SJSA1 (cell line): ENCODE measurements at places on chromosomes 4 and X. TPM values are rescaled to one million over a fixed set of nuclear protein-coding genes. Genes with fewer than 3 reads are reported as not detected.

- no peaks in the 10 kb centered on the region for H3K36me3 ChIP-seq
- H3K4me3 ChIP-seq: no peak overlapping the region
- peak; percentile 44 for DNase-seq
- peaks cover 29% of the 10 kb centered on the region for H3K27me3 ChIP-seq
These were observed 36.1 kb upstream of the IQSEC2 start for GRCh38 chrX:53317365-53318069.

DNA sequence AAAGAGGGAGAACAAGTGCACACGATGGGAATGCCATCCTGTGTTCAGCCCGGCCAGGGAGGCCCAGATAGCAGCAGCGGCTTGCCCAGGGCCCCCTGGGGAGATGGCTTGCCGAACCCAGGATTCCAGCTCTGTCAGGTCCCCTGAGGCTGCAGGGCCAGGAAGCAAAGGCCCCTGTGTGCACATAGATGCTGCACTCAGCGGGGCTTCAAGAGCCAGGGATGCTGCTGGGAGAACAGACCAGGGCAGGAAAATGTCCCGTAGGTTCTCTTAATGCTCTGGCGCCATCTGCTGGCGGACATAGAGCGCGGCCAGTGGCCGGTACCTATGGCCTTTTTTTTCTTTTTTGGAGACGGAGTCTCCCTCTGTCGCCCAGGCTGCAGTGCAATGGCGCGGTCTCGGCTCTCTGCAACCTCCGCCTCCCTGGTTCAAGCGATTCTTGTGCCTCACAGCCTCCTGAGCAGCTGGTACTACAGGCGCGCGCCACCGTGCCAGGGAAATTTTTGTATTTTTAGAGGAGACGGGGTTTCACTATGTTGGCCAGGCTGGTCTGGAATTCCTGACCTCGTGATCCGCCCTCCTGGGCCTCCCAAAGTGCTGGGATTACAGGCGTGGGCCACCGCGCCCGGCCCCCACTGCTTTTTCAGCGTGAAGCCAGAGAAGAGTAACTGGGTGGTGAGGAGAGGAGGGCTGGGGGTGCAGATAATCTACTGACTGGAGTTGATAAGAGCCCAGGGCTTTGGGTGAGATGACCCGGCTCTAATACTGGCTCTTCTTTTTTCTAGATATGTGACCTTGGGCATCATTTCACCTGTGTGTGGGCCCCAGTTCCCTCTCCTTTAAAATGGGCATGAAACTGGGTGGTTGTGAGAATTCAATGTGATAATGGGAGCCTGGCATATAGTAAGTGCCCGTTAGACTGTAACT, 22.5 kb downstream of the MED28 start:
- no peak overlapping the region for H3K27ac ChIP-seq
- H3K36me3 ChIP-seq: no peaks in the 10 kb centered on the region; the same call in 1 of the 2 replicates
- H3K4me1 ChIP-seq: no peaks in the 10 kb centered on the region
- no peak overlapping the region for H3K4me3 ChIP-seq
- DNase-seq: peak; percentile 44

DNA sequence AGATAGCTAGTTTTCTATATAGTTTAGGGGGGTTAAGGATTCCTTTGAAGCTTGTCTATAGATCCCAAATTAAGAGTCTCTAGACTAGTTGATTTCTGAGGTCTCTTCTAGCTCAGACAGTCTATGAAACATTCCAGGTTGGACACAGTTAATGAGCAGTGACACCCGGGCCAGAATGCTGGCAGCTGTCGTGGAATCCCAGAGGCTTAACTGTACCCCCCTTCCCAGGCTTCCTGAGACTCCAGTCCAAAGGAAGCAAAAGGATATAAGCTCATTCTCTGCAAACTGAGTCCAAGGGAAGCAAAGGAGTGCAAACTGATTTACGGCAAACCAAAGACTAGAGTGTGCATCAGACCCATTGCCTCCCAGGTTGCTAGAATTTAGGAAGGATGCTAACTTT, 62.9 kb downstream of the DCX start:
- H3K27me3 ChIP-seq: no peaks in the 10 kb centered on the region
- no peak overlapping the region for H3K4me3 ChIP-seq
- no peak overlapping the region for H3K27ac ChIP-seq
- no peaks in the 10 kb centered on the region for H3K36me3 ChIP-seq

The PAGE1 gene
- total RNA-seq: not detected in 2 replicates

GRCh38 chr4:111943796-111944203, 201.5 kb upstream of the FAM241A start:
- no peak for DNase-seq
- no peaks in the 10 kb centered on the region for H3K36me3 ChIP-seq
- H3K27me3 ChIP-seq: no peaks in the 10 kb centered on the region

DNA sequence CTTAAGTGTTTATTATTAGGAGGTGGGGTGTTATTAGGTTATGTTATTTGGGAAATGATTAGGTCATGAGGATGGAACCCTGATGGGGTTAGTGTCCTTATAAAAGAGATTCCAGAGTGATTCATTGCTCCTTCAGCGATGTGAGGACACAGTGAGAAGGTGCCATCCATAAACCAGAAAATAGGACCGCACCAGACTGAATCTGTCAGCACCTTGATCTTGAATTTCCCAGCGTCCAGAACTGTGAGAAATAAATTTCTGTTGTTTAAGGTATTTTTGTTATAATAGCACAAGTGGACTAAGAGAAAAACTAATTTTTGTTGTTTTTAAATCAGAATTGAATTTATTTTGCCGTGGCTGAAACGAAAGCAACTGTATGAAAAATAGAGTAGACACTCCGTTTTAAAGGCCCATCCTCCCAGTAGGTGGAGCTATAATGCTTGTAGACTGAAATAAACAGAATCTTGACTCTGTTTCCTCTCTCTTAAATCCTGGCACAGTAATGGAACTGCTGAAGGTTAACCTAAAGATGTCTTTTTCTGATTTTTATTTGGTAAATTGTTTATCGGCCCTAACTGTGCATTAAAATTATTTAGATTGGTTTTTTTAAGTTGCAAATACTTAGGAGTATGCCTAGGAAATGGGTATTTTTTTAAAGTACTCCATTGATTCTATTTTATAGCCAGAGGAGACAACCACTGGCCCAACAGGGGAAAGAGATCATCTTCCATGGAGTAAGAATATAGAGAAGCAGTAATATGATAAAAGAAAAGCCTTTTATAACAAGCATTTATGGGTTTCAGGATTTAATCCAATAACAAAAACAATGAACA, 133.2 kb upstream of the ADAMTS3 start:
- peak overlapping the region; percentile 35 for H3K4me3 ChIP-seq
- no peak overlapping the region for H3K27ac ChIP-seq
- no peaks in the 10 kb centered on the region for H3K36me3 ChIP-seq
- peak; percentile 47 for DNase-seq
- no peaks in the 10 kb centered on the region for H3K27me3 ChIP-seq
- H3K4me1 ChIP-seq: no peaks in the 10 kb centered on the region

The ATP8A1 gene
- total RNA-seq: 0.42 and 0.53 TPM in 2 replicates

- H3K27me3 ChIP-seq: no peaks in the 10 kb centered on the region
- H3K36me3 ChIP-seq: peaks cover 5% of the 10 kb centered on the region
- H3K27ac ChIP-seq: peak within 1 kb of the TSS; percentile 94
- H3K4me1 ChIP-seq: peaks cover 3% of the 10 kb centered on the region; the same call in 1 of the 2 replicates
- H3K4me3 ChIP-seq: peak within 1 kb of the TSS; percentile 91
- DNase-seq: peak; percentile 76
These were observed at the start of gene ATP11C for GRCh38 chrX:139932901-139933796. Gene ATP11C (minus strand): TSS chrX:139933053. CDS start chrX:139932042, 1,011 bp downstream.

DNA sequence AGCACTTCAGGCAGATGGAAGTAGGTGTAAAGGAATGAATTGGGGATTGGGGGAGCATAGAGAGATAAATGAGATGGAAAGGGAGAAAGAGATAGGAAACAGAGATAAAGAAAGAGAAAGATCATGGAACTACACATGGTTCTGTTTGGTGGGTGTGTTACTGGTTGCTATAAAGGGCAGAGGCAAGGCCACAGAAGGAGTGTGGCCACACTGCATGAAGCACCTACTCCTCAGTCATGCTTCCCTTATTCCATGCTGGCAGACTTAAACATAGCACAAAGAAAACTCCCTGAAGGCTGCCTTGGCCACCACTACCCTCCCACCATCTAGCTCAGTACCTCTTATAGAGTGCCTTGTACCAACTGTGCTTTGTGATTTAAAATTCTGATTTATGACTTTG, 56.9 kb downstream of the OPHN1 start:
- H3K27me3 ChIP-seq: no peaks in the 10 kb centered on the region
- no peak overlapping the region for H3K4me3 ChIP-seq
- H3K36me3 ChIP-seq: no peaks in the 10 kb centered on the region
- no peaks in the 10 kb centered on the region for H3K4me1 ChIP-seq
- H3K27ac ChIP-seq: no peak overlapping the region

The TLR10 gene
- not detected in 2 replicates for total RNA-seq

GRCh38 chrX:129759576-129760061, 20.1 kb upstream of the SASH3 start:
- peaks cover 14% of the 10 kb centered on the region for H3K4me1 ChIP-seq
- DNase-seq: peak; percentile 62
- no peak overlapping the region for H3K4me3 ChIP-seq
- 0 out of 2 replicates have a peak overlapping the region, but pooled peaks have one; percentile 19 for H3K27ac ChIP-seq
- H3K27me3 ChIP-seq: no peaks in the 10 kb centered on the region

The GABRE gene
- 9.8 and 17.1 TPM in 2 replicates for total RNA-seq

The LNX1 gene
- 0.09 TPM in 1 of 2 replicates, not detected in the other for total RNA-seq

- H3K36me3 ChIP-seq: no peaks in the 10 kb centered on the region
- no peaks in the 10 kb centered on the region for H3K27me3 ChIP-seq
- H3K4me3 ChIP-seq: no peak overlapping the region
- DNase-seq: peak; percentile 15
- H3K27ac ChIP-seq: no peak overlapping the region
These were observed 17.2 kb upstream of the CCNI start for GRCh38 chr4:77092975-77093374.

- no peak overlapping the region for H3K27ac ChIP-seq
- no peaks in the 10 kb centered on the region for H3K27me3 ChIP-seq
- no peak for DNase-seq
These were observed 15.3 kb downstream of the PDK3 start for GRCh38 chrX:24480400-24480865.

DNA sequence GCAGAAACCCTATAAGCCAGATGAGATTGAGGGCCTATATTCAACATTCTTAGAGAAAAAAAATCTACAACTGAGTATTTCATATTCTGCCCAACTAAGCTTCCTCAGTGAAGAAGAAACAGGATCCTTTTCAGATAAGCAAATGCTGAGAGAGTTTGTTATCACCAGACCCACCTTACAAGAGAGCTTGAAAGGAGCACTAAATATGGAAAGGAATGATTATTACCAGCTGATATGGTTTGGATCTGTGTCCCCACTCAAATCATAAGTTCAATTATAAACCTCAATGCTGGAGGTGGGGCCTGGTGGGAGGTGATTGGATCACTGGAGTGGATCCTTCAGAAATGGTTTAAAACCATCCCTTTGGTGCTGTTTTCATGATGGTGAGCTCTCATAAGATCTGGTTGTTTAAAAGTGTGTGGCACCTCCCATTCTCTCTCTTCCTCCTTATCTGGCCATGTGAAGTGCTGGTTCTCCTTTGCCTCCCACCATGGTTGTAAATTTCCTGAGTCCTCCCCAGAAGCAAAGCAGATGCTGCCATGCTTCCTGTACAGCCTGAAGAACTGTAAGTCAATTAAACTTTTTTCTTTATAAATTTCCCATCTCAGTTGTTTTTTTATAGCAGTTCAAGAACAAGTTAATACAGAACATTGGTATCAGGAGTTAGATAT, 144.2 kb downstream of the MSN start:
- H3K36me3 ChIP-seq: no peaks in the 10 kb centered on the region
- no peak overlapping the region for H3K4me3 ChIP-seq
- H3K27ac ChIP-seq: no peak overlapping the region
- H3K27me3 ChIP-seq: no peaks in the 10 kb centered on the region
